ENCODE measurements at places on chromosomes 13 and 19. TPM values are rescaled to one million over a fixed set of nuclear protein-coding genes. Genes with fewer than 3 reads are reported as not detected.
A peak's percentile ranks its signal among the peaks of the same experiment; 100 is the strongest.

DNA sequence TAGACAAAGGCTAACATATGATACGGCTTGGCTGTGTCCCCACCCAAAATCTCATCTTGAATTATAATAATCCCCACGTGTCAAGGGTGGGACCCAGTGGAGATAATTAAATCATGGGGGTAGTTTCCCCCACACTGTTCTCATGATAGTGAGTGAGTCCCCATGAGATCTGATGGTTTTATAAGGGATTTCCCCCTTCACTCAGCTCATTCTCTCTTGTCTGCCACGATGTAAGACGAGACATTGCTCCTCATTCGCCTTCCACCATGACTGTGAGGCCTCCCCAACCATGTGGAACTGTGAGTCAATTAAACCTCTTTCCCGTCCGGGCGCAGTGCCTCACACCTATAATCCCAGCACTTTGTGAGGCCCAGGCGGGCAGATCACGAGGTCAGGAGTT lies 143.5 kb downstream of the RXFP2 start:
- H3K4me3 ChIP-seq, result no peak overlapping the region
- H3K36me3 ChIP-seq, result no peaks in the 10 kb centered on the region
- no peaks in the 10 kb centered on the region for H3K27me3 ChIP-seq
- H3K27ac ChIP-seq, result no peak overlapping the region
- DNase-seq, result no peak

WIZ gene
- 14.3 TPM for total RNA-seq

PCDH8 gene
- not detected for total RNA-seq

ZNF536 gene
- not detected for total RNA-seq

TMEM59L gene
- total RNA-seq, result 0.27 TPM

NFIC gene
- total RNA-seq, result 22.2 TPM

CABP5 gene
- not detected for total RNA-seq

MIR17HG gene
- 6.0 TPM for total RNA-seq

GRCh38 chr19:32268381-32268780 lies 77.0 kb upstream of the ZNF507 start:
- no peaks in the 10 kb centered on the region for H3K36me3 ChIP-seq
- no peaks in the 10 kb centered on the region for H3K27me3 ChIP-seq
- no peak overlapping the region for H3K4me3 ChIP-seq
- no peak for DNase-seq
- no peaks in the 10 kb centered on the region for H3K4me1 ChIP-seq
- no peak overlapping the region for H3K27ac ChIP-seq

- peak overlapping the region; percentile 57 for H3K4me3 ChIP-seq
- DNase-seq, result peak; percentile 69
- peaks cover 12% of the 10 kb centered on the region for H3K36me3 ChIP-seq
- peaks cover 56% of the 10 kb centered on the region for H3K4me1 ChIP-seq
- peak overlapping the region; percentile 72 for H3K27ac ChIP-seq
Measured at GRCh38 chr19:6737873-6738786, 750 bp upstream of the GPR108 start.

DNA sequence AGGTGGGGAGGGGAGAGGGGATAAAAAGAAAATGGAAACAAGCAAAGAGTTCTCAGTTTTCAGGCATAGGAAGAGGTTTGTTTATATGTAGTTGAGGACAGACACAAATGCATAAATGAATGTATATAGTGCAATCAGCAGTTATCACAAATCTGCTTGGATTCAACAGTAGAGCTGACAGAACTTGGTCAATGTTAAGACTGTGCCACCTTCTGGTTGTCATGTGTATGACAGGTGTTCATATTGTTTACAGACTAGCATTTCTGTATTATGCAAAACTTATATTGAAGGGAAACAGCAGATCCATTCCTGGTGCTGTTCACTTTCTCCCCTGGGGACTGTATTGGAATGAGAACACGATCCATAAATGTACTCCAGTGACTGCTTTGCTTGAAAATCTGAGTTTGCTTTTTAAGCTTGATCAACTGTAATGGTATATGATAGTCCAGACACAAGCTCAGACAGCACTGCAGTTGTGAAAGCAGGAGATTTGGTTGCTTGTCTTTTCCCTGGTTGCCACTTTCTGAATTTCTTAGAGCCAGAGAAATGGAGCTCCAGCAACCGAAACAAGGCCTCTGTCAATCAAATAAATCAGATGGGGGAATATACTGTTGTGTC lies 319.5 kb upstream of the OBI1 start:
- DNase-seq, result peak; percentile 11
- no peaks in the 10 kb centered on the region for H3K4me1 ChIP-seq
- no peaks in the 10 kb centered on the region for H3K27me3 ChIP-seq
- H3K27ac ChIP-seq, result no peak overlapping the region
- no peak overlapping the region for H3K4me3 ChIP-seq

Data from CD4-positive, alpha-beta T cell (primary cell).